Foreskin keratinocyte (primary cell): ENCODE measurements at places on chromosomes 4 and X. TPM values are rescaled to one million over a fixed set of nuclear protein-coding genes. Genes with fewer than 3 reads are reported as not detected.

- DNase-seq = no peak
These were observed 5.3 kb downstream of the ASB11 start for GRCh38 chrX:15310117-15310516.

The SEC24D gene
- 39.9 and 54.8 TPM in 2 replicates for total RNA-seq

DNA sequence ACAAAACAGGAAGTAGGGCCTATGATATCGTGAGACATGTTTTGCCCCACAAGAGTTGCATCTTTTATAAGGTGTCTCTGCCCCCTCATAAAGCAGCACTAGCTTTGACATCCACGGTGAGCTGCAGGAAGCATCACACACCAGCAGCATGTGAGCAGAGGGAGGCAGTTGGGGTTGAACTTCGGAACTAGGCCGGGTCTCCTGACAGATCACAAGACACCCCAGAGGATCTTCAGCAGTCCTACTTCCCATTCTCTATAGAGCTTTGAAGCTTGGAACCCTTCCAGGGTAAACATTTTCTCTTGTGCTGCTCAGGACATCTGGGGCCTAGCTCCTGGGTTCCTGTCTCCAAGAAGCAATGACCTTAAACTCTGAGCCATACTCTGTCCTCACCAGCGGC, 27.5 kb downstream of the YY2 start:
- no peak for DNase-seq

GRCh38 chr4:128288689-128289106, 1.1 kb upstream of the PGRMC2 start:
- DNase-seq = peak; percentile 72

GRCh38 chr4:41124916-41125548, 89.3 kb downstream of the APBB2 start:
- peak; percentile 78 for DNase-seq

GRCh38 chrX:34656467-34656841, 631 bp downstream of the TMEM47 start:
- DNase-seq = no peak

The AR gene
- total RNA-seq = 0.03 and 0.04 TPM in 2 replicates

DNA sequence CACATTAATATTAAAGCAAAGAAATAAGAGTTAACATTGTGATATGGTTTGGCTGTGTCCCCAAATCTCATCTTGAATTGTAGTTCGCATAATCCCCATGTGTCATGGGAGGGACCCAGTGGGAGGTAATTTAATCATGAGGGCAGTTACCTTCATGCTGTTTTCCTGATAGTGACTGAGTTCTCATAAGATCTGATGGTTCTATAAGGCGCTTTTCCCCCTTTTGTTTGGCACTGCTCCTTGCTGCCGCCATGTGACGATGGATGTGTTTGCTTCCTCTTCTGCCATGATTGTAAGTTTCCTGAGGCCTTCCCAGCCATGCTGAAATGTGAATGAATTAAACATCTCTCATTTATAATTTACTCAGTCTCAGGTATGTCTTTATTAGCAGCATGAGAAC, 153.8 kb upstream of the GALNT7 start:
- no peak for DNase-seq

The RNF128 gene
- total RNA-seq = 1.2 and 2.8 TPM in 2 replicates

- no peak for DNase-seq
These were observed 34.2 kb upstream of the ATRX start for GRCh38 chrX:77820091-77820727.

The LIAS gene
- 12.6 and 13.8 TPM in 2 replicates for total RNA-seq
